ENCODE measurements at places on chromosomes 3 and 15. TPM values are rescaled to one million over a fixed set of nuclear protein-coding genes. Genes with fewer than 3 reads are reported as not detected.

The CAND2 gene
- total RNA-seq: 41.6 TPM

GRCh38 chr3:170751899-170752293, 118.1 kb downstream of the RPL22L1 start:
- DNase-seq: no peak

- DNase-seq: no peak
Observed at GRCh38 chr15:59701880-59702279, 12.8 kb upstream of the BNIP2 start.

DNA sequence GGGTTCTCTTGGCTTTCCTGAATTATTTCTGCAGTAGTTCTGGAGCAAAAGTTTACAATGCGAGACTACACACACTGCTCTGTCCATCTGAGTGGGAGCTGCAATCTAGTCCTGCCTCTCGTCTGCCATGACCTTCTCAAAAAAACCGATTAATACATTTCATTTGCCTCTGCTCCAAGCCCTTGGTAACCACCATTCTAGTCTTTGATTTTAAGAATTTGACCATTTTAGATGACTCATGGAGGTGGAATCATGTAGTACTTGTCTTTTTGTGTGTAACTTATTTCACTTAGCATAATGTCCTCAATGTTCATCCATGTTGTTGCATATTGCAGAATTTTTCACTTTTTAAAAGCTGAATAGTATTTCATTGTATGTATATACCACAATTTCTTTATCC, 356.9 kb downstream of the SV2B start:
- DNase-seq: no peak

The IGSF11 gene
- 2.7 TPM for total RNA-seq

DNA sequence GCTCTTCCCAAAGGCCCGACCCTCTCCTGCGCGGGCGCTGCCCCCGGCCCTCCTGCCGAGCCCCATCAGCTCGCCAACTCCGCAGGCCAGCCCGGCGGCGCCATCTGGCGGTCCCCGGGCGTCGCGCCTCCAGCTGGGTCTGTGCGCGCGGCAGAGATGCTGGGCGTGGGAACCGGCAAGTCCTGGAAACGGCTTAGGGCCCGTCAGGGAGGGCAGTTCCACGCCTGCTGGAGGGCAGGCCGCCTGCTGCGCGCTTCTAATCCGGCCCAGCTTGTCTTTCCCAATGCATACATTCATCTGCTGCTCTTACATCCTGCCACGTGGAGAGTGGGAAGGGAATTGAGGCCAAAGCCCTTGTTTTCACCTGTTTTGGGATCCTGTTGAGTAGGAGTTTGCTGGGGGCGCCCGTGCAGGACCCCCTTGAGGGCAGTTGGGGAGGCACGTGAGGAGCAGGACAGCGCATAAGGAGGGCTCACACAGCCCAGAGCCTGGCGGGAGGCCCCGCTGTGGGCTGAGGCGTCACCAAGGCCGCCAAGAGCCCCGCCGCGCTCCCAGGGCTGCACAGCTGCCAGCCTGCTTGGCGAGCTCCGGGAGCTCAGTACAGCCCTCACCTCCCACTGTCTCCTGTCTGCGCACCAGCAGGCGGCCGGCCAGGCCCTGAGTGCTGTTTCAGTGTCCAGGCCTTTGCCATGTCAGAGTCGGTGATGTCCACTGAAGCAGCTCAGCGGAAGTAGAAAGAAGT, 165.6 kb downstream of the NSMCE3 start:
- DNase-seq: peak; percentile 82

The VIPR1 gene
- total RNA-seq: 5.9 TPM

DNA sequence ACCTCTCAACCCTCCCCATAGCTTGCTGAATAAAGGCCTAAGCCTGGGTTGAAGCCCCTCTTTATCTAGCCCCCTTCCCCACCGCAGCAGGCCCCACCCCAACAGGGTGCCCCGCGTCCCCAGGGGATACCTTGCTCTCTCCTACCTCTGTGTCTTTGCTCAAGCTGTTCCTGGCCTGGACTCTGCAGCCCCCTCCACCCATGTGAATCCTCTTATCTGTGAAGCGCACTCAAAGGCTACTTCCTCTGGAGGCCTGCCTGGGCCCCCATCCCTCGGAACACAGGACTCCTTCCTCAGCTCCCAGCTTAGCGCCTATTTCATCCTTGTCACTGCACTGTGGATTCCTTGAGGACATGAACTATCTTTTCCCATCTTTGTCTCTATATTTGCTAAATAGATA, 61.4 kb upstream of the HERC1 start:
- no peak for DNase-seq

GRCh38 chr15:69559440-69560190, 107.0 kb downstream of the RPLP1 start:
- no peak for DNase-seq

DNA sequence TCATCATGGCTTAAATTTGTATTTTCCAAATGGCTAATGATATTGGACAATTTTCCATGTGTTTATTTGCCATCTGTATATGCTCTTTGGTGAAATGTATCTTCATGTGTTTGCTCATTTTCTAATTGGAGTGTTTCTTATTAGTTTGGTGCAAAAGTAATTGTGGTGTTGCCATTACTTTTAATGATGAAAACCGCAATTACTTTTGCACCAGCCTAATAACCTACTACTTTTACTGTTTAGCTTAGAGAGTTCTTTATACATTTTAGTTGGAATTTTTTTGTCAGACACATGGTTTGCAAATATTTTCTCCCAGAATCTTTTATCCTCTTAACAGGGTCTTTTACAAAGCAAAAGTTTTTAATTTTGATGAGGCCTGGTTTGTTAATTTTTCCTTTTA, 141.0 kb upstream of the AGTR1 start:
- DNase-seq: no peak

GRCh38 chr15:101251830-101252820, at the start of gene CHSY1:
TSS of gene CHSY1 (minus strand) at chr15:101252048. CDS start at chr15:101251456, 592 bp downstream.
- peak; percentile 96 for DNase-seq

The ABHD14A gene
- total RNA-seq: 18.1 TPM

GRCh38 chr3:139296141-139296718, 47.6 kb upstream of the MRPS22 start:
- DNase-seq: no peak

The ALDH1L1 gene
- total RNA-seq: 20.2 TPM

- no peak for DNase-seq
Observed at GRCh38 chr3:177370246-177370822, 173.1 kb upstream of the TBL1XR1 start.

- no peak for DNase-seq
Observed at GRCh38 chr3:31613177-31613576, 80.5 kb downstream of the STT3B start.

DNA sequence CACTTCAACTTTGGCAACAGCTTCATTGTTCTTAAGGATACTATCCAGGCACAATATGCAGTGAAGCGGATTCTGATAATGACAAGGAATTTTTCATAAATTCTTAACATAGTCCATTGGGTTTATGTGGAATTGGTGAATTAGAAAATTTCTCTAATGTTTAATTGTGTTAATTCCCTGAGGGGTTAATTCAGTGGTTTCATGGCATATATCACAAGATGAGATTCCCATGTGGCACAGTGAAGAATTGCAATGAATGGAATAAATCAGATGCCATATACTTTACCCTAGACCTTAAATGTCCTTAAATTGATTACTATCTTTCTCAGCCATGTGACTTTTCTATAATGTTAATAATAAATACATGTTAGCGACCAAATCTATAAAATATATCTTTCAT, 1244.1 kb downstream of the ROBO2 start:
- no peak for DNase-seq

The CALML4 gene
- total RNA-seq: 4.3 TPM

- no peak for DNase-seq
Observed at GRCh38 chr3:161420746-161421145, 49.4 kb upstream of the SPTSSB start.

The PLSCR5 gene
- not detected for total RNA-seq

The SLC28A1 gene
- 0.18 TPM for total RNA-seq

- no peak for DNase-seq
Observed at GRCh38 chr3:13829311-13829710, 50.6 kb downstream of the WNT7A start.

- DNase-seq: no peak
Observed at GRCh38 chr15:81910355-81911021, 135.3 kb downstream of the MEX3B start.
